A549 treated with Mapracorat at 1 μM for 4 hours (cell line): ENCODE measurements at places on chromosomes 7 and 10. TPM values are rescaled to one million over a fixed set of nuclear protein-coding genes. Genes with fewer than 3 reads are reported as not detected.

Gene GRIFIN
- total RNA-seq, result not detected in 5 replicates

Gene PIP
- 0.36 to 0.48 TPM (median 0.36 TPM) in 3 of 5 replicates, not detected in the others for total RNA-seq

Gene SH2D4B
- 0.05 to 0.09 TPM (median 0.07 TPM) in 3 of 5 replicates, not detected in the others for total RNA-seq

Gene MRLN
- total RNA-seq, result not detected in 5 replicates

Gene CROT
- total RNA-seq, result 5.7 to 6.9 TPM (median 5.9 TPM) in 5 replicates

Gene HDAC9
- total RNA-seq, result 0.16 to 0.25 TPM (median 0.24 TPM) in 5 replicates

Gene FAM149B1
- 6.3 to 8.4 TPM (median 7.2 TPM) in 5 replicates for total RNA-seq

Gene HEPACAM2
- not detected in 5 replicates for total RNA-seq

Gene TUBAL3
- total RNA-seq, result 0.26 to 0.49 TPM (median 0.30 TPM) in 4 of 5 replicates, not detected in the other

Gene TSC22D4
- 43.7 to 57.5 TPM (median 54.5 TPM) in 5 replicates for total RNA-seq

Gene FFAR4
- 0.07 to 0.29 TPM (median 0.15 TPM) in 5 replicates for total RNA-seq

Gene EPO
- total RNA-seq, result 0.10 to 0.12 TPM in 2 of 5 replicates, not detected in the others

Gene H2BK1
- total RNA-seq, result not detected in 5 replicates

Gene GPR26
- not detected in 5 replicates for total RNA-seq

Gene TAS2R41
- not detected in 5 replicates for total RNA-seq

Gene SH2B2
- total RNA-seq, result 1.8 to 3.9 TPM (median 3.5 TPM) in 5 replicates

Gene EVX1
- 0.07 to 0.21 TPM (median 0.14 TPM) in 5 replicates for total RNA-seq

Gene KAZALD1
- total RNA-seq, result 2.0 to 3.0 TPM (median 2.8 TPM) in 5 replicates

Gene CUBN
- 0.03 to 0.15 TPM (median 0.08 TPM) in 5 replicates for total RNA-seq

Gene RBAK
- 5.4 to 6.5 TPM (median 6.0 TPM) in 5 replicates for total RNA-seq

Gene NXPH1
- not detected in 5 replicates for total RNA-seq

Gene GSTO2
- total RNA-seq, result 1.3 to 2.5 TPM (median 2.3 TPM) in 5 replicates

Gene STEAP1
- 13.5 to 18.0 TPM (median 14.4 TPM) in 5 replicates for total RNA-seq

Gene PRKG1
- total RNA-seq, result not detected in 5 replicates

Gene UCMA
- total RNA-seq, result not detected in 5 replicates

Gene ARHGAP22
- 3.4 to 5.1 TPM (median 4.0 TPM) in 5 replicates for total RNA-seq

Gene IGF2BP3
- 21.3 to 32.5 TPM (median 29.1 TPM) in 5 replicates for total RNA-seq

Gene PTPN20
- total RNA-seq, result 3.0 to 4.0 TPM (median 3.9 TPM) in 5 replicates

Gene SH3PXD2A
- 0.80 to 1.6 TPM (median 1.3 TPM) in 5 replicates for total RNA-seq
